ENCODE measurements at places on chromosomes 4 and X.

DNA sequence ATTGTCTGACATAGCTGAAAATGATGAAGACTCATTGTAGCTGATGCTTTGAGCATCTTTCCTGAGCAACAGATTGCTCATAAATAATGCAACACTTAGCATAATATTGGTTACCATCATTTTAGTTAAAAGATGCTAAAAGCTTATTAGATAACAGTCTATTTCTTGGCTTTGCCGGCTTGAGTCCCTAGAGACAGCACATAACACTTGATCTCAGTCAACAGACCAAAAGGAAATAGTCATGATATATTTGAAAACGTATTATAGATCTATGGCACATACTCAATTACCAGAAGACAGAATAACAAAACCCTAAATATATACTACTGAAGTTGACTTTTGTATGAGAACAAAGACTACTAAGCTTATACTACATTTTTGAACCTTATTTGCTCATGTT is 846.7 kb upstream of the EPHA5 start:
- no peak for DNase-seq

GRCh38 chr4:153081006-153081580 is 123.2 kb upstream of the TRIM2 start:
- DNase-seq = no peak

DNA sequence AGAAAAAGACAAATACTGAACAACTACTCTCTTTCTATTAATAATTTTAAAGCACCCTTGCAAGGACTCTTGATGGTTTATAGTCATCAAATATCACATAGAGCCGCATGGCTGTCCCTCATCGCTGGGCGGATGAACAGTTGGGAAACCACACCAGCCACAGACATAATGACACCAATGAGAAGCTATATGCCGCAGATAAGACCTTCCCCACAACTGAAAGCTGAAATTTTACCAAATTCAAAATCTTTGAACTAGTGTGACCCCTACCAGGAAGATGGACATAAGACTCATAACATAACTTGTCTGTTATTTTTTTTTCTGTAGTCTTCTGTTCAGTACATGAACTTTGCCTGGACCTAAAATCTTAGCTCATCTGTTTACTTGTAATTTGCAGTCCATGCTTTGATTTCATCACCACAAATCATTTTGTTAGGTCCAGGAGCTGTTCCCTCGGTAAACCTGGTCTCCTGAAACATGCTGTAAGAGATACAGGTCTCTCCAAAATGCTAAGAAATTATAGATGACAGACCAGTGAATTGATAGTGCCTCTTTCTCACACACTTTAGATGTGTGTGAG is 157.3 kb upstream of the RAPGEF2 start:
- DNase-seq = no peak

- DNase-seq = no peak
Measured at GRCh38 chrX:102711872-102712215, 404 bp upstream of the GPRASP2 start.

- DNase-seq = peak; percentile 59
Measured at GRCh38 chr4:52840531-52841370, 21.4 kb upstream of the RASL11B start.

DNA sequence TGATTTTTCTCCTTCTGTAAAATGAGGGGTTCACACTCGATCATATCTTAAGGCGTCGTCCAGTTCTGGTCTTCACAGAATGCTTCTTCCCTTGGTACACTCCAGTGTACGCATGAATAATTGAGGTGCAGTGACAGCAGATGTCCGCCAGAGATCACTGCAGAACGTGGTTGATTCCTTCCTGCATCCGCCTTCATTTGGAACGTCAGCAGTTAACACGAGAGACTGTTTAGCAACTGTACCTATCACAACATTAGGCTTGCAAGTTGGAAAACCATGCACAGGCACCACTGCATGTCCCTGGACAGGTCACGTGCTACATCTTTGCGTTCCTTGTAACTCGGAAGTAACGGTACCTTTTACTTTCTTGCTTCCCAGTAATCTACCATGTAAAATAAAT is 66.0 kb upstream of the GEMIN8 start:
- DNase-seq = peak; percentile 70

DNA sequence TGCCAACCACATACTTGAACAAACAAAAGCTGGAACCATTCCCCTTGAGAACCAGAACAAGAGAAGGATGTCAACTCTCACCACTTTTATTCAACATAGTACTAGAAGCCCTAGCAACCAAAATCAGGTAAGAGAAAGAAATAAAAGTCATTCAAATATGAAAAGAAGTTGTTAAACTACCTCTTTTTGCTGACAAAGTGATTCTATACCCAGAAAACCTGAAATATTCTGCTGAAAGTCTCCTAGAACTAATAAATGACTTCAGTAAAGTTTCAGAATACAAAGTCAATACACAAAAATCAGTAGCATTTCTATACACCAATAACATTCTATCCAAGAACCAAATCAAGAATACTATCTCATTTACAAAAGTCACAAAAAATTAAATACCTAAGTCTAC is 187.0 kb downstream of the UGT8 start:
- no peak for DNase-seq

DNA sequence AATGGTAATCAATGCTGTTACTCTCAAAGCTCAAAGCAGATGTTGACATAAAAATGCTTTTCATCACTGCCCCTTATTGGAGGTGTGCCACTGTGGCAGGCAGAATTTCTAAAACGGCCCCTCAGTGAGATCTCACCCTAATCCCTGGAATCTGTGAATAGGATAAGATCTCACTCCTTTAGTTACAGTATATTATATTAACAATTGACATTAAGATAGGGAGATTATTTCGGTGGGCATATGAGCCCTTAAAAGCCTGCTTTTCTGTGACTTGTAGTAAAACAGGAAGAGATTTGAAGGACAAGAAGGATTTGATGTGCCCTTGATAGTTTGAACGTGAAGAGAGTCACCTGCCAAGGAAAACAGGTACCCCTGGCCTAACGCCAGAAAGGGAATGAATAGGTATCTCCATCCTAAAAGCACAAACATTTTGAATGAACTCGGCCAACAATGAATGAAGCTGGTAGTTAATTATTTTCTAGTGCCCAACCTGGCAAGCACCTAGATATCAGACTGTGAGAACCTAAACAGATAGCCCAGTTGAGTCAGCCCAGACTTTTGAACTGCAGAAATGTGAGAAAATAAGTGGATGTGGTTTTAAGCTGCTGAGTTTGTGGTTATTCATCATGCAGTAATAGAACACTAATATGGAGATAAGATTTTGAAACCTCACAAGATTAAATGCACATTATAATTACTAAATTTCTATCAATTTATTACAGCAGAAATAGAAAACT is 881.6 kb downstream of the PCDH18 start:
- DNase-seq = no peak

- DNase-seq = no peak
Measured at GRCh38 chr4:2417765-2418649, at the start of gene ZFYVE28. TSS of gene ZFYVE28 (minus strand) at chr4:2418645. CDS start at chr4:2418323, 322 bp downstream.

DNA sequence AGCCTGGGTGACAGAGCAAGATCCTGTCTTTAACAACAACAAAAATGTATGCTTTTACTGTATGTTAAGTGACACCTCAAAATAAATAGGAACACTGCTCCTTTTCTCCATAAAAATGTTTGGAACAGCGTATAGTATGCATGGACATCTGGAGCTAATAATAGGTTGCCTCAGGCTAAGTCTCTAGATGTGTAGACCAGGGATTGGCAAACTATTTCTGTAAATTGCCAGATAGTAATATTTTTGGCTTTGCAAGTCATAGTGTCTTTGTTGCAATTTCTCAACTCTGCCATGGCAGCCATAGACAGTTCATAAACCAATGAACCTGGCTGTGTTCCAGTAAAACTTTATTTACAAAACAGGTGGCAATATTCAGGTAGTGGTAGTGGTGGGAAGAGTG is 76.6 kb upstream of the CBLL2 start:
- DNase-seq = no peak

All from ELF-1 (cell line).